ENCODE measurements at places on chromosomes 4 and X.

DNA sequence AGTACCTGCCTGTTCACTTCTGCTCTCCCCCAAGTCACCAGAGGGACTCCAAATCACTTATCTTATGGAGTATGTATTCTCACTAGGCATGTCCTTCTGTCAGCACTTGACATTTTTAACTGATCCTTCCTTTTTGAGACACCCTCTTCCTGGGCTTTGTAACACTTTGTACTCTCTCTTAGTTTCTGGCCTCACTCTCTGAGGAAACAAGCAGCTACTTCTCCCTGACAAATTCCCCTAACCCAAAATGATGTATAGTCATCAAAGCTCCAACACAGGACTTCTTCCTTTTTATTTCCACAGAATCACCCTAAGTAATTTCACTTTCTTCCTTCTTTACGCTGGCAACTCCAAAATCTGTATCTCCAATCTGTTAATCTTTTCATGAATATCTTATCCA is 101.8 kb downstream of the ARAP2 start:
- no peak for DNase-seq

GRCh38 chr4:30122711-30123110 is 597.5 kb upstream of the PCDH7 start:
- no peak for DNase-seq

DNA sequence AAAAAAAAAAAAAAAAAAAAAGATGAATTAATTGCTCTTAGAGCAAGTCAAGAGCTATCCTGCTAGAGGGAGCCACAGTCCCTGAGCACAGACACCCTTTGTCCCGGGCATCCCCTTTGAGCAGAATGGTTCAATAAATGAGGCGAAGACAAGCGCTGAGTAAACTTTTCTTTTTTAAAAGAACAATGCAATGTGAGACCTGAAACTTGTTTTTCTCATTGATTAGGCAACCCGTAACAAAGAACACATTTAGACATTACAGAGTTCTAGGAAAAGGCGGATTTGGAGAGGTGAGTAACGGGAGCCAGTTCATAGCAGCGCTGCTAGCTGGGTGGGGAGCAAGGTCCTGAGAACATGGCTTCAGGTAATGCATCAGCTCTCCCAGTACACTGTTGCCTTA is 46.1 kb downstream of the GRK4 start:
- DNase-seq = no peak

- no peak for DNase-seq
Observed at GRCh38 chrX:129600981-129601424, 53.8 kb downstream of the APLN start.

DNA sequence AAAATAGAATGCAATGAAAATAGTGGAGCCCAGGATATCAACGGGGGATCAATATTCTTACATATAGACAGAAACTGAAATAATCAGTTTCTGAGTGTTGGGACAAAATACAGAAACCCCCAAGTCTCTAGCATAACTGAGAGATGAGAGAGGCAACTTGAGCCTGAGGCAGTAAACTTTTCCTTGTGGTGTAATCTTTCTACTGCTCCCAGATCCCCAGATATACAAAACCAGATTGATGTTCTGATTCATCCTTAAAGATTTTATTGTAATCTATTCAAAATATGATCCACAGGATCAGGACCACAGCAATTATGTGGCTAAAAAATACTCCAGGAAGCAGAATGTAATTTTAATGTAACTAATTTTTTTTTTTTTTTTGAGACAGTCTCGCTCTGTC is 2282.6 kb downstream of the ARAP2 start:
- DNase-seq = peak; percentile 20

DNA sequence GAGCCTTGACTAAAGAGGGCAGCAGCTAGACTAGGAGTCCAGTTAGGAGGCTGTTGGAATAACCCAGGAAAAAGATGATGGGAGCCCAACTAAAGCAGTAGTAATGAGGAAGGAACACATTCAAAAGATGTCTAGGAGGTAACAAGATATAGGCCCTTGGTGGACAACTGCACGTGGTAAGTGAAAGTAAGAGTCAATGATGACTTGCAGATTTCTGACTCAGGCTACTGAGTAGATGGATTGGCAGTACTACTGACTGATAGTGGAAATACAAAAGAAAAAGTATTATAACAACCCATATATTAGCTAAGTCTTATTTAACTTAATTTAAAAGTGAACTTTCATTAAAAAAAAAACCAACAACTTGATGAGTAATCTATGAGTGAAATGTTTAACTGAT is 74.0 kb downstream of the PAK3 start:
- peak; percentile 16 for DNase-seq

DNA sequence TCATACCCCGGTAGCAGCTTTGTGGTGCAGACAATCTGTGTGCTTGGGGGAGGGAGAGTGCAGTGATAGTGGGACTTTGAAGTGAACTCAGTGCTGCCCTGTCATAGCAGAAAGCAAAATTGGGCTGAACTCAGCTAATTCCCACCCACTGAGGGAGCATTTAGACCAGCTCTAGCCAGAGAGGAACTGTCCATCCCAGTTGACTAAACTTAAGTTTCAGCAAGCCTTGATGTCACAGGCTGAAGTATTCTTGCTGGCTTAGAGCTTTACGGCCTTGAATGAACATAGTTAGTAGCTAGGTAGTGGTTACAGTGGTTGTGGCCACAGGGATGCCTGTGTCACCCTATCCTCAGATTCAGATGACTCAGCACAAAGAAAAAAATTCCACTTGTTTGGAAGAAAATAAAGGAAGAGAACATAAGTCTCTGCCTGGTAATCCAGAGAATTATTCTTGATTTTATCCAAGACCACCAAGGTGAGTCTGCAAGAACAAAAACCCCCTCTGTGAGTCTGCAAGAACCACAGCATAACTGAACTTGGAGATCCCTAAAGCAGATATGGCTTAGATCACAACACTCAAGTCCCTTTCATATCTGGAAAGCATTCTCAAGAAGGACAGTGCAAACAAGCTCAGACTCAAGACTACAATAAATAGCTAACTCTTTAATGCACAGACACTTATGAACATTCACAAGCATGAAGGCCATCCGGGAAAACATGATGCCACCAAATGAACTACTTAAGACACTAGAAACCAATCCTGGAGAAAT is 39.4 kb downstream of the ADH7 start:
- no peak for DNase-seq

DNA sequence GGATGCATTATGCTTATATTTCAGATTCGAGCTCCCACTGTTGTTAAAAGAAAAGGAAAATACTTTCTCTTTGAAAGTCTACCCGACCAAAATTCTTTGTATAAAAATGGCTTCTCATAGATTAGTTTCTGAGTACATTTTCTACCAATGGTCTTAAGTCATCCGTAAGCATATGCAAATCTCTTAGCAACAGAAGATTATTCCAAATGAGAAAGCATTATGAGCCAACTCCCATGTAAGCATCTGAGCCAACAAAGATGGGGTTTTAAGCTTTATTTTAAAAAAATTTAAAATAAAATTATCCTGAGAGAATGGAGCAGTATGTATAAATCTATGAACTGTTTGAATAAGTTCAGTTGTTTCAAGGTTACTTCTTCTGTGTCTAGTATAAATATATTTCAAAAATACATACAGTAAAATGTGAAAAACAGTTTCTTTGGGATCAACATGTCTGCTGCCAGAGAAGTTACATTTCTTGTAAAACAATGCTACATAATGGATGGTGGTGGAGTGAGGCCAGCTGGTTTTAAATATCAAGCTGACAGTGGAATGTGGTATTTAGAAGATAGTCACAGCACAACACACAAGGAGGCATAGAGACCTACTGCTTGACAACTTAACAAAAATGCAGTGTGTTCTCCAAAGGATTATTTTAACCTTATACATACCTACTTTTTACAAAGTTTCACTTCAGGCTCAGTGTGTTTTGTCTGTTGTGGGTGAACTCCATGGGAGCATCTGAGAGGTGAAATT is 199.5 kb upstream of the DIPK2B start:
- no peak for DNase-seq

DNA sequence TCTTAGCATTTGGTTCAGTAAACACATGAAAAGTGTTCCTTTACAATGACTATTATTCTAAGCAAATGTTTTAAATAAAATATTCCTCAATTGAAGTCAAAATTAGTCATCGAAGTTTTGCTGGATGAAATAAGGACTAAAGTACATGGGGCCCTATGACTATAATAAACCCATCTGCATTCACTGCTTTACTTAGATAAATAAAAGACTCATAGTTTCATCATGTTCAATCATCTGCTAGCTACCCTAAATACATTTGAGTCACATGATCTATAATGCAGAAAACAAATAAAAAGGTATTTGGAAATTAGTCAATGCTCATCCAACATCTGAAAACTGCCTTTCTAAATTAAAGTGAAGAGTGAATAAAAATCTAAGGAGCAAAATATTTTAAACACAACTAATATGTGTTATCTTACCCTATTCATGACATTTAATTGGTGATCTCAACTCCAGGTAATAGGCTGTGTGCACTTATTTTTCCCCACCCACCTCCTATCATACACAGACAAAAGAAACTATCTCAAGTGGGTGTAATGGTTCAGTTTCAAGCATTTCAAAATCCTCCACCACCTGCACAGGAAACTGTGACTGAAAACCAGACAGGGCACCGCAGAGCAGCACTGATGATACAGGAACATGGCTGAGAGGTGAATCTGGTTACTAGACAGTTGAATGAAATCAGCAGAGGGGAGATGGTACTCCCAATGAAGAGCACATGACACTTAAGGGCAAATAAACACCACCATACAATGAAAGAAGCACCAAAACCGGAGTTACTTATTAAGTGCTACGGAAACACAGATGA is 78.6 kb downstream of the CAMK2D start:
- DNase-seq = no peak

GRCh38 chr4:650951-651883 is 22.9 kb downstream of the ATP5ME start:
- DNase-seq = no peak

- DNase-seq = peak; percentile 4
Observed at GRCh38 chrX:154486396-154487207, at the start of gene UBL4A. Gene UBL4A (minus strand): TSS chrX:154486615. CDS start chrX:154486584, 31 bp downstream.

DNA sequence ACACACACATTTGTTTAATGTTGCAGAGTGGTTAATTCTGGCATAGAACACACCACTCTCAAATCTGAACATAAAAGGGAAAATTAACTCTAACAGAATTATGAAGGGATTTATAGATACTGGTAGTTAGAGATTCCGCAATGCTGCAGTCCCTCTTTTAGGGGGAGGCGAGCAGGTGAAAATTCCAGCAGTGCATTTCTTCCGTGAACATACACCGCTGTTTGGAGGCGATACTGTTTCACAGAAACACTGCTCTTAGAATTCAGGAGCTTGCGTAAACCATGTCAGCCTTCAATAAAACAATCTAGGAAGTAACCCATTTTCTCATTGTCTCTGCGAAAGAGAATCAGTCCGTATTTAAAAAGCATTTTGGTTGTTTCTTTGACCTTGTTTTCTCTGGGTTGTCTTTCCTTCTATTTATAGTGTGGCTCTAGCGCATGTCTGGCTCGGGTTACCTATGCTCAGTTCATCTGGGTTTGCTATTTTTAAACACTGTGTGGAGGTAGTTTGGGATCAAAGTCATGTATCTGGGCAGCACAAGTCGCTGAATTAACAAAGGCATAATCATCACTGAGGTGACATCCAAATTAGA is 90.4 kb downstream of the GPAT3 start:
- no peak for DNase-seq

DNA sequence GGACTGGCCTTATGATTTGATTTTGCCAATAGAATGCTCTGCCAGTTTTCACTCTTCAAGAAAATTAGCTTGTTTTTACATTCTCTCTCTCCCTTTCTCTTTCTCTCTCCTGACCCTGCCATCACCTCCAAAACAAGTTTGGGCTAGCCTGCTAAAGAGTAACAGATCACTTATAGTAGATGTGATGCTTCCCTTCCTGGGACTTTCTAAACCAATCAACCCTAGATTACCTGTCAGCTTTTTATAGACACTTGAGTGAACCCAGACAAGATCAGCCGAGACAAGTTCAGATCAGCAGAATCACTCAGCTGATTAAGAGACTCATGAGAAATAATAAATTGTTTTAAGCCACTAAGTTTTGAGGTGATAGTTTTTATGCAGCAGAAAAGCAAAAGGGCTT is 521.2 kb downstream of the ANKRD50 start:
- no peak for DNase-seq

DNA sequence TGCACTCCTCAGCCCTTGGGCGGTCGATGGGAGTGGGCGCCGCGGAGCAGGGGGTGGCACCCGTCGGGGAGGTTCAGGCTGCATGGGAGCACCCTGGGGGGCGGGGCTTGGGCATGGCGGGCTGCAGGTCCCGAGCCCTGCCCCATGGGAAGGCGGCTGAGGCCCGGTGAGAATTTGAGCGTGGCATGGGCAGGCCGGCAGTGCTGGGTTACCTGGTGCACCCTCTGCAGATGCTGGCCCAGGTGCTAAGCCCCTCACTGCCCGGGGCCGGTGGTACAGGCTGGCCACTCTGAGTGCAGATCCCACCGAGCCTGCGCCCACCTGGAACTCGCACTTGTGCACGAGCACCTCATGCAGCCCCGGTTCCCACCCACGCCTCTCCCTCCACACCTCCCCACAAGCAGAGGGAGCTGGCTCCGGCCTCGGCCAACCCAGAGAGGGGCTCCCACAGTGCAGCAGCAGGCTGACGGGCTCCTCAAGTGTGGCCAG is 556.3 kb downstream of the GALNTL6 start:
- DNase-seq = no peak

- DNase-seq = no peak
Observed at GRCh38 chr4:121339307-121339706, 41.5 kb downstream of the QRFPR start.

- DNase-seq = no peak
Observed at GRCh38 chrX:40721489-40722106, 13.7 kb downstream of the MED14 start.

- no peak for DNase-seq
Observed at GRCh38 chr4:158912806-158913205, 144.0 kb downstream of the FNIP2 start.

GRCh38 chrX:18676470-18676869 is 4.6 kb upstream of the RS1 start:
- no peak for DNase-seq

DNA sequence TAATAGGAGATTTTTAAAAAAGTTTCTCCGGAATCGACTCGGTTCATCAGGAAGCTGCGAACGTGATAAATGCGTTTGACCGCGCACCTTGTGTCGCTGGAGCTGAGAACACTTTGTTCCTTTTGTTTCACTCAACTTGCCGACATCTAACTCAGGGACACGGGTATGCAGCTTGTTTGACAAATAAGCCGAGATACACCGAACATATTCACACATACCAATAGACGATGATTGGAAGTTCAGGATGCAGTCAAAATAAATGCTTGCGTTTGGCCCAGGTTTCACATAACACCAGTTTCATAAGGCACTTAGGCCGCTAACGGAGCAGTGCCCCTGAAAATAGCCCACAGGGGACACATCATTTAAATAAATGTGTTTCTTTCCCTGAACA is 932 bp upstream of the SHISA3 start:
- DNase-seq = no peak

DNA sequence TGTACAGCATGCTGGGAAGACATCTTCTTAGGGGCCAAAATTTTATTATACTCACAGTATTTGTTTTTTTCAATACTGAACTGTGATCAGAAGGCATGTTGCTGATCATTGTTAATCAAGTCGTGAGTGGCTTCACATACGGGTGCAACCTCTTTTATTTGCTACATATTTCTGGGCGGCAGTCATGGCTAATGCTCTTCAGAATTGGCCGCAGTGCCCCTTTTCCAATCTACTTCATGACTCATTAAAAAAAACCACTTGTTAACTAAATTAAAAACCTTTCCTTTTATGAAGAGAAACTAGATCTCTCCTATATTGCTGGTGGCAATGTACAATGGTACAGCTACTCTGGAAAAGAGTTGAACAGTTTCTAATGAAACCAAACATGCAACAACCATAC is 101.5 kb upstream of the C1GALT1C1 start:
- no peak for DNase-seq

Data from skeletal muscle cell (primary cell).